ENCODE measurements at places on chromosomes 12 and 14. TPM values are rescaled to one million over a fixed set of nuclear protein-coding genes. Genes with fewer than 3 reads are reported as not detected.
A peak's percentile ranks its signal among the peaks of the same experiment; 100 is the strongest.

GRCh38 chr12:117857632-117858612 lies 110.9 kb downstream of the KSR2 start:
- no peak for DNase-seq

- no peak for DNase-seq
Measured at GRCh38 chr12:63894132-63894531, 49.6 kb downstream of the SRGAP1 start.

- no peak for DNase-seq
Measured at GRCh38 chr14:19918553-19919264, 1.7 kb upstream of the OR4K5 start.

- peak; percentile 58 for DNase-seq
Measured at GRCh38 chr14:69625299-69626131, 14.1 kb downstream of the SUSD6 start.

DNA sequence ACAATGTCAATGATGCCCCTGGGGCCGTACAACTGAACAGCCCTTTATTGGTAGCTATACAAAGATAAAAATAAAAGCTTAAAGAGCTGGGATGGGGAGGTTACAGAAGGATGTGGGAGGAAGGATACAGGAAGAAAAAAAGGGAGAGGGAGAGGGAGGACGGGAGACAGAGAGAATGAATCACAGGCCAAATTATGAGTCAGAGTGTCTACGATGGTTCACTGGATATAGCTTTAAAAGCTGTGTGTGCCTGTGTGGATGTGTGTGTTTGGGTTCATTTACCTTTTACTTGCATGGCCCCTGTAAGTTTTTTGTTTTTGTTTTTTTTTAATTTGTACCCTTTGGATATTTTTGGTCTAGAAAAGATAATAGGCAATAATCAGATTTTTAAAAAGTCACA lies 111.9 kb downstream of the CCDC60 start:
- no peak for DNase-seq

DNA sequence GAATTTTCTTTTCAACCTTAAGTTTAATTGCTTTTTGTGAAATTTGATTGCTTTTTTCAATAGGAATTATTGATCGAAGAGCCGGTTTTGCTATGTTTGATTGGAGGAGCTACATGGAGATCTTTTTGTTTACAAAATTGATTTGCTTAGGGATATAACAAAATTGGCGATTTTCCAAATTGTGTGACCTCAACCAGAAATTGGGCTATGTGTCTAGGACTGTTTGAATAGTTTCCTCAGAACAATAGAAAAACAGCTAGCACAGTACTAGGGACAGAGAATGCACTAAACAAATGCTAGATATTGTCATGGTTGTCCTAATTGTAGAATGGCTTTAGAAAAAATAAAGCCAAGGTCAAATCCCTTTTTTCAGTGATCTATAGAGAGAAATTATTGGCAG lies 2.4 kb downstream of the SLC17A8 start:
- DNase-seq: no peak

GRCh38 chr12:23340351-23340750 lies 609.1 kb downstream of the SOX5 start:
- DNase-seq: no peak

DNA sequence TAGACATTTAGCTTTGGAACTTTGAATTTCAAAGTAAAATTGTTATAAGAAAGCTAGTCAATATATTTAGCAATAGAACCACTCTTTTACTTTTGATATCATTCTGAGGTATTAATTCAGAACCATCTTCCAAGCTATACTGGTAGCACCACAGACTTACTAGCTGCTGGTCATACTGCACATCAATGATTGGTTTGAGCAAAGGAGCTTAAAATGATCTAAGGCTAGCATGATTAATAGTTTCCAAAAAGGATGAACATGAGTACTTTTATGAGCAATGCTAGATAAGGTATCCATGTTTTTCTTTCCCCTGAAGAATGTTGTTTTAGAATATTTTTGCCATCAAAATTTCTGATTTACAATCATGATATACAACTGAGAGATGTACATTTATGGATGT lies 17.2 kb downstream of the CNIH1 start:
- no peak for DNase-seq

- no peak for DNase-seq
Measured at GRCh38 chr12:112239881-112240280, 114.5 kb downstream of the TRAFD1 start.

GRCh38 chr12:48160807-48161206 lies 3.5 kb upstream of the ASB8 start:
- no peak for DNase-seq

- no peak for DNase-seq
Measured at GRCh38 chr14:99093532-99094517, 178.2 kb downstream of the BCL11B start.

DNA sequence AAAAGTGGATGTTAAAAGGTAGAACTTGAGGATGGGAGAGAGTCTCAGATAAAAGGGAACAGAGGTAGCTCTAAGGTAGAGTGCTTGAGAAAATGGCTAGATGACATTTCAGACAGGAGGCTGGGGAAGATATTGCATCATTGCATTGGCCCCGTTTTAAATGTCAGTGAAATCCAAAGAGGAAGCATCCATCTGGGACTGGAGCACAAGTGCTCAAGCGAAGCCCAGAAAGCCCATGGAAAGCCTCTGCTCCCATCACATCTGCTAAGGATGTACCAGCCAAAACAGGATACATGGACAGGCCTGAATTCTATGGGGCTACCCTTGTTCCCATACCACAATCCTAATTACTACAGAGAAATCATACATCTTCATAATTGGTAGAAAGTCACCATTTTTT lies 581.5 kb upstream of the TMEM132C start:
- DNase-seq: no peak

DNA sequence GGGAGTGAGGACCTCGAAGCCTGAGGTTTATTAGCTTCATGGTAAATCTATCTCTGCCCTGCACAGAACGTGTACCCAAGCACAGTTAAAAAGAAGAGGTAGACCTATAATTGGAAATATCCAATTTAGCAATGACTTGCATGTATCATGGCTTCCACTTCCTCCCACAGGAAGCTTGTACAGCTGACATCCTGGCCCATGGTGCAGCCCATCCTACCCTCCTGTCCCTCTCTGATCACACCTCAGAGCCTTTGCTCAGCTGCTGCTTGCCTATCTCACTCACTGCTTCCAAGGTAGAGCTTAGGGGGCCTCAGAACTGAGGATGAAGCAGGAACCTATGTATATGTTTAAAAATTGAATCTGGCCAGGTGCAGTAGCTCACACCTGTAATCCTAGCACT lies 4.3 kb upstream of the BCDIN3D start:
- no peak for DNase-seq

- DNase-seq: no peak
Measured at GRCh38 chr12:126551869-126552268, 1486.6 kb downstream of the AACS start.

DNA sequence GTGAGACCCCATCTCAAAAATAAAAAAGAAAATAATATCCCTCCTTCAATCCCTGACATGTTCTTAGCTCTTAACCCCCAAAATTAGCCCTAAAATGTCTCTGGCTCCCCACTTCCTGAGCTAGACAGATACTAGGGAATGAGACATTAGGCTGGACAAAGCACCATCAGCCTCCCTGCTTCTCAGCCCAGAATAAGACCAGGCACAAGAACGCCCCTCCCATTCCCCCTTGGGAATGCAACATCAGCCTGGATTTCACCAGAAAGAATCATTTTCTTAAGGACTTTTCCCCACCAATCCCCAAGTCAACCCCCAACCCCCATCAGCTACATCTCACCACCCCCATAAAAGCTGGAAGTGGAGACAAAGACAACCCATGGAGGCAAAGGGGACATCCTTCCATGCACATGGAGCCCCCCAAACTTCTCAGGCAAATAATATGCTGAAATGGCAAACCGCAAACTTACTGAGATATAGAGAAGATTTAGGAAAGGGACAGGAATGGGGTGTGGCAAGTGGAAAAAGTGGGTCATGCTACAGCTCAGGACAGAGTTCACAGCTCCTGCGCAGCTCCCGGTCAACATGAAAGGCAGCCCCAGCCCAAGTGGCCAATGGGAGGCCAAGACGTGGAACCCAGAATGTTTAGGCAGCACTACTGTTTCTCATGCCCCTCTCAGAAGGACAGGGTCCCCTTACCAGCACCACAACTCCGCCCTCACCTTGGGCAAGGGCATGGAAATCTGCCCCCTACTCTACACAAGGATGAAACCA lies 2.7 kb downstream of the CHD4 start:
- no peak for DNase-seq

DNA sequence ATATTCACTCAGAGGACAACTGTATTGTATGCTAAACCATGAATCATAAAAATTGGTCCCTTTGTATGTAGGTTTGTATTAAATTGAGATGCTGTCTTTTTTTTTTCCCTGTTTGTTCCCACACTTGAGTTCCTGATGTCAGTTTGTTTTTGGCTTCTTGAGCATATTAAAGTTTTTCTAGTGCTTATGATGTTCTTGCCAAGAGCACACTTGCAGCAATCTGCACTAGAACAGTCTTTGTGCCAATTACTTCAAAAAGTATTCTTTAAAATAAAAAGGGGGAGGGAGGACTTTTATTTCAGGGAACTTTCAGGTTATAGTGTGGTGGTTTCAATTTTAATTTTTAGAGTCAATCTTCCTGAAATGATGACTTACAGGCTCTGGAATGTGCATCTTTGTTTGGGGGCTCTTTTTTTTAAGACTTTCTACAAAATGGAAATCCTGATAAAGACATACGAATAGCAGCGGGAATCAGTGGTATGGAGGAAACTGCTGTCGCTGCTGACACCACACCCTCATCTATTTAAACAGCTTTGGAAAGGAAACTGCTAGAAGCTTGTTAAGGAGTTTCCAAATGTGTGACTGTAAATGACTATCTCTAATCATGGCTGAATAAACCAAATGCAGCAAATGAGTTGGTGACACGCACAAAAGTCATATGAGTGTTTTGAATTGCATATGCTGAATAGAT lies 188.6 kb downstream of the EGLN3 start:
- DNase-seq: no peak

DNA sequence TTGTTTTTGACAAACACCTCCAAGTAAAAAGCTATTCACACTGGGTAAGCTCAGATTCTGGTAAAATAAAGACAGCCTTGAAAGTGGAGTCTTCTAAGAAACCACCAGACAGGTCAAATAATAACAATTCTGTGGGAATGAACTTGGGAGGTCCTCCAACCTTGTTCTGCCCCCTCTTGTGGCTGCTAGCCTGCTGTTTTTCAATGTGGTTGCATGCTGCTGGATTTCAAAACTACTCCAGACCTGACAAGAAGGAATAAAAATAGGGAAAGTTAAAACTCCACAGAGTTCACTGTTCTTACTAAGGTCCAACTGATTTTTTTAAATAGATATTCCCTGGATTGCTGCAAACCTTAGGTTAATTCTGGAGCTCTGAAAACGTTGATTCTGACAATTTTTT lies 32.2 kb upstream of the RIN3 start:
- DNase-seq: no peak

- DNase-seq: no peak
Measured at GRCh38 chr14:61537563-61538463, 157.5 kb upstream of the HIF1A start.

- DNase-seq: no peak
Measured at GRCh38 chr12:128796439-128797118, 27.2 kb downstream of the SLC15A4 start.

DNA sequence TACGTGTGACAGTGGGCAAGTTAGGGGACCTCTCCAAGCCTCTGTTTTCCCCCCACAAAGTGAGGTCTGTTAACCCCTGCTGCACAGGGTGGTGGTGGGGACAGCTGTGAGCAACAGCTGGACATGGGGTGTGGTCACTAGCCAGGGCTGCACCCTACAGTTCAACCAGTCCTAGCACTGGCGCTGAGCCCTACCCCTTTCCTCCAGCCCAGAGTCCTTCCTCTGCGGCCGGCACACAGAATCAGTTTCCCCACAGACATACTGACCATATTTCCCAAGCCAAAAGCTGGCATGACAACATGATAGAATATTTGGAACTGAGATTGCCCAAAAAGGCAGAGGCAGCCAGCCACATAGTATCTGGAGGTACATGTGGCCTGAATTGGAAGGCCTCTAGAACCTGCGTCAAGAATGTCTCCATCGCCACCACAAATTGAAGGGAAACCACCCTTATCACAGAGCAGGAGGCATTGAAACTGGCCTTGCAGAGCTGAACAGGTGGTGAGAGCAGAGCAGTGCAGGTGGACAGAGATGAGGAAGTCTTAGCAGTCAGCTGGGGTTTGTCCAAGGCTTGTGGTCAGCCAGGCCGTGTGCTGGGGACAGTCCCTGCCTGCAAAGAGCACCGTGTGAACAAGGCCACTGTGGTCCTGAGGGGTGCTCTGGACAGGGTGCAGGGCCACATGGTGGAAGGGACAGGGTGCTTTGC lies 21.2 kb downstream of the DEGS2 start:
- no peak for DNase-seq

DNA sequence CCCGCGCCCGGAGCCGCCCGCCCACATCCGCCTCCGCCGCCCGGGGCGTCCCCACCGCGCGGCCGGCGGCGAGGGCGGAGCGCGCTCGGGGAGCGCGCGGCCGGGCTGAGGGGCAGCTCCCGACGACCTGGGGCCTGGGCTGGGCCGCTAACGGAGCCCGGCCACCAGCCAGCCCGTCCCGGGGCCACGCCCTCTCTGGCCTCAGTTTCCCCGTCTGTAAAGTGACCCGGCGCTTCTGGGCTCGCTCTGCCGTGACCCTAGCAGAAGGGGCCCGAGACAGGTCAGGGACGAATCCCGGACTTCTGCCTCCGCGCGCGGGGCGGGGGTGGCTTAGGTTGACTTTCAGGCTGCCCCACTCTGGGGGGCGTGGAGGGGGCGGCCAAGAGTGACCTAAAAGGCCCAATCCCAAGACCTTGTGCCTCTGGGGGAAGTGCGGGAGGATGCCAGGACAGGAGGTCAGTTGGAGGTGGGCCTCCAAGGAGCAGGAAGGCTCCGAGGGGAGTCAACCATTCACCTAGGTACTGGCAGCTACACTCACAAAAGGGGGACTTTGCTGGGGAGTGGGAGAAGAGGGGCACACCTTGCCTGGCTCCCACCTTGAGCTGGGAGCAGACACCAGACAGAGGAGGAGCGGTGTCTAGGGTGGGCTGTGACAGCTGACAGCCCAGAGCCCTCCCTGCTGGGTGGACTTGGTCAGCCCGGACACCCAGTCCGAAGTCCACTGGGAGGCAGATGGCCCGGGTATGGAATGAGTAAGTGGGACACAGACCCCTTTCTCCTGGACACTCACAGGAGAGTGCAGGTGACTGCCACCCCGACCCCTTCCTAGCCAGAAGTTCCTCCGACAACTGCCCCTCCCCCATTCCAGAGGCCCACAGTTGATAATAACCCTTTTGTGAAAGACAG lies 486 bp upstream of the AKT1 start:
- no peak for DNase-seq

GRCh38 chr12:42767998-42768397 lies 178.5 kb upstream of the PRICKLE1 start:
- DNase-seq: no peak

- no peak for DNase-seq
Measured at GRCh38 chr12:111995782-111996480, 17.0 kb downstream of the TMEM116 start.

- DNase-seq: no peak
Measured at GRCh38 chr14:59278111-59278510, 89.6 kb downstream of the DAAM1 start.

Gene CLEC4C
- total RNA-seq: not detected

Gene CISTR
- total RNA-seq: not detected

Gene PPFIBP1
- total RNA-seq: 83.6 TPM

Gene CCDC175
- total RNA-seq: not detected

Gene MMP19
- total RNA-seq: 17.8 TPM

Gene IL23A
- not detected for total RNA-seq

Gene TAS2R30
- 1.2 TPM for total RNA-seq

Gene FGD4
- total RNA-seq: 8.7 TPM

Gene CLMN
- total RNA-seq: 7.7 TPM

Gene PRH2
- not detected for total RNA-seq
